Urinary bladder (tissue), 4 donors: ENCODE measurements at places on chromosomes 7 and 10.

- DNase-seq: no peak
These were observed 61.9 kb downstream of the MRPL32 start for GRCh38 chr7:42994096-42994495.

GRCh38 chr7:35370687-35371086, 116.8 kb upstream of the TBX20 start:
- DNase-seq: no peak

DNA sequence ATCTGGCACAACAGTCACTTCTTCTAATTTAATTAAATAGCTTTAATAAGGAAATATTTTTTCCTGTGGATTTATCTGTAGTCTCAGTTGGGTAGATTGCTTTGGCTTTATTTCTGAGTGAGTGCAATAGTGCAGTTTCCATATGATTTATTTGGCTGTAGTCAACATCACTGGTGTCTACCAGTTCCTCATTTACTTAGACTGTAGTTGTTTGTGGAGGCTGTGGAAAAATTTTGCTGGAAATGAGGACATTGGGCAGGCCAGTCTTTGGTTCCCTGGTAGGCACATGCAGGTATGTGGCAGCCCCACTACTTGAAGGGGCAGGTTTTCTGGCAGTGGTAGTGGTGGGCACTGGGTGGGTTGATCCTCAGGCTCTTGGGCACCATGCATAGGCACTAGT, 15.5 kb downstream of the TAS2R40 start:
- DNase-seq: no peak

- no peak for DNase-seq
These were observed 24.5 kb upstream of the IL6 start for GRCh38 chr7:22702516-22702915.

- DNase-seq: no peak
These were observed 918.6 kb upstream of the AUTS2 start for GRCh38 chr7:68679459-68680234.

- DNase-seq: no peak
These were observed 88.0 kb upstream of the MALRD1 start for GRCh38 chr10:18960466-18961079.

- no peak for DNase-seq
These were observed 43.1 kb upstream of the PHF14 start for GRCh38 chr7:10930551-10930950.

GRCh38 chr7:42614636-42615035, 297.2 kb downstream of the C7orf25 start:
- DNase-seq: no peak

- no peak for DNase-seq
These were observed 44.3 kb downstream of the INSYN2A start for GRCh38 chr10:127151981-127152699.

- DNase-seq: peak; percentile 62
These were observed 45.4 kb downstream of the SLC13A1 start for GRCh38 chr7:123154231-123154860.

GRCh38 chr7:27138985-27139333, 4.5 kb downstream of the HOXA5 start:
- DNase-seq: no peak

- no peak for DNase-seq
These were observed 33.6 kb downstream of the ZCCHC24 start for GRCh38 chr10:79411546-79412495.

- no peak for DNase-seq
These were observed at the start of gene YWHAG for GRCh38 chr7:76358481-76359110. YWHAG (minus strand) TSS chr7:76358991; CDS start chr7:76358808, 183 bp downstream.

GRCh38 chr7:158296798-158297104, 290.9 kb downstream of the PTPRN2 start:
- DNase-seq: no peak
